H4 (cell line): ENCODE measurements at places on chromosomes 11 and 22.

DNA sequence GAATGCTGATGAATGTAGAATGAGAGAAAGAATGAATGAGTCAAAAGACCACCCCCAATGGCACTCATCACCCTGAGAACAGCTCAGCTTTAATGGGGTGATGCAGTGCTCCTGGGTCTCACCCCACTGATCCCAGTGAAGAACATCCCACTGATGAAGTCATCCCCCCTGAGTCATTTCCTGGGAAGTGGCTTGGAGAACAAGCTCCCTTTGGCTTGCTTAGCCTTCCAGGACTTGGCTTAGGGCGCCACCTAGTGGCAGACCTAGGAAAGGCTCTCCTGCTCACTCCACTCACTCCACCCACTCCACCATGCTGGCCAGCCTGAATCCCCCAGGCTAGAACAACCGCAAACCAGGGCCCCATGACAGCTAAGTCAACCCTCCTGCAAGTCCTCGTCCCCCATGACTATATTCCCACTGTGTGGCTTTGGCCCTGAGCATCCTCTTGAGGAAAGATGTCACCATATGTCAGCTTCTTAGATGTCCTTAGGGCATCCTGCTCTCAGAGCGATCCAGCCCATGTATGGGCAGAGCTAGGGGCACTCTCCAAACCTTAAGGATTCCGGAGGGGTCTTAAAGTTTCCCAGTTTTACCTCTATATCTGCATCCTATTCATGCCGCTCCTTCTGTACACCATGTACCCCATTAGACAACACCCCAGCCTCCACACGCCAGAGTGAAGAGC lies 17.8 kb upstream of the TMPRSS13 start:
- DNase-seq: peak; percentile 89

- no peak for DNase-seq
Observed at GRCh38 chr11:75677275-75677674, 8.4 kb upstream of the MAP6 start.

DNA sequence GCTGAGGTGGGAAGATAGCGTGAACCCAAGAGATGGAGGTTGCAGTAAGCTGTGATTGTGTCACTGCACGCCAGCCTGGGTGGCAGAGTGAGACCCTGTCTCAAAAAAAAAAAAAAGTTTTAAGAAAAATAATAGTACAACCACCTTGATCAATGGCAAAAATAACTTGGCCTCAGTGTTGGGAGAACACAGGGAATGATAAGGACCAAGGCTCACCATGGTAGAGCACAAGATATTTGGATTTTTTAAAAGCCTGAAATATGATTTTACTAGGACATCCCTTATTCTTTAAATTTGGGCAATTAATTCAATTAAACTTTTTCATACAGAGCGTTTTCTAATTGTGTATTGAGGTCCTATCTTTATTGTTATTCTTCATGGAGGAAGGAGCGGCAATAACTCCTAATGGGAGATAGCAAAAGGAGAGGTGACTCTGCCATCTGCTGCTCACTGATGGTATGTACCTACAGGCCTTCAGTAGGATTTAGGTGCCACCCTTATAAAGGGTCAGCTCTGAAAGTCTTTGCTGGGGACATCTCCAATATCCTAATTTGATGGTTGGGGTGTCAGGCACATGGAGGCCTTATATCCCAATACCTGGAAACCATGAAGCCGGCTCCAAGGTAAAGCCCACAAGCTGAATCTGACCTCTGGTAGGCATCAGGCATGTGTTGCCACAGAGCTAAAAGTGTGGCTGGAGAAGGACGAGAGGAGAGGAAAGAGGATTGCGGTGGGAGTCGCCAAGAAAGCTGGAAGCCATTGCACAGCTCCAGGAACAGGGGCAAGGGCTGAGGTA lies 21.9 kb upstream of the POLD3 start:
- peak; percentile 49 for DNase-seq

DNA sequence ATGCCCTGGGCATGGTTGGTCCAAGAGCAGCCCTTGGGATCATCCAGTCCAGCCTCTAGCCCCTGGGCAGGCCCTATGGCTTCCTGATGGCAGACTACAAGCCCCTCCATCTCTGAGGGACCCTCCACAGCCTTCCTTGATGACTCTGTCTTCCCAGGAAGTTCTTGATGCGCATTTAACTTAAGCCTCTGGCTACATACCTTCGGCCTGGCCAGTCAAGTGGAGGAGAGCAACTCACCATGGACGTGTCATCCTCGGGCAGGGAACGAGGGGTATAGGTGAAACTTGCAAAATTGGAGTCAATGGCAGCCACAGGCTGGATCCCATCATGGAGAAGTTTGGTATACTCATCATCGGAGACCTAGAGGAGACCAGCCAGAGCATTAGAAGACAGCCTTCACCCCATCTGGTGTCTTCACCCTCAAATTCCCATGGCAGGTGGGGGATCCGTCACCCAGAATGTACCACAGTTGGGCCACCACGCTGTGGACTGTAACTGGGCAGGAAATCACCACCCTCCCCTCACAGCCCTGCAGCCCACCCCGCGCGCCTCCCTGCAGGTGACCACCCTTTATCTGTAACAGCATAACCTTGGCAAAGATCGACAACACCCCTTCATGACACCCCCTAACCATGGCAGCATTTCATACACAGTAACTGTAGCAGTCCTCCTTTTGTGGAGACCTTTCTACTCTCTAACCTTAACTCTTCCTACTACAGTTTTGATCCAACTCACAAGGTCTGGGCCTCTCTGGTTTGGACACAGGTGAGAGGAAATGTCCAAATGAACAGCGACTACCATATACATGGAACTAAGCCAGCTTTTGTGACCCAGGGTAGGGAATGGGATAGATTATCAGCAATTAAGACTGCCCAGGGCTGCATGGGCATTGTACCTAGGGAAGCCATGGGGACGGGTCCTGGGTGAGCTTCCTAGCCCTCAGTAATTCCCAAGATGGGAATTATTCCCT lies 91.7 kb downstream of the PDE2A start:
- no peak for DNase-seq

DNA sequence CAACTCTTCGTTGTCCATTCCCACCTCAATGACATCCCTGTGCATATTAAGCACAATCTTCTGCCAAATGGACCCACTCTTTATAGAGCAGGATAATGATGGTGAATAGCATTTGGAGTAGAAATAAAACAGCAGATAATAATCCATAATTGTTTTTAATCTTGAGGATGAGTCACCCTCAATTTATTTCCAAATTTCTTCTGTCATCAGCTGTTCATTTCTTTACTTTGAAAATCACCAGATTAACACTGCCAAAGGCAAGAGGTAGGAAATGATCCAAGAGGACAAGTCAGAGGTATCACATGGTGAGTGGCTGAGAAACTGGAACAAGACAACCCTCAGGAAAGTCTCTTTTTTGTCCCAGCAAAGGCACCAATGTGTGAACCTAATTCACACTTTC lies 7.3 kb upstream of the AMBRA1 start:
- no peak for DNase-seq

DNA sequence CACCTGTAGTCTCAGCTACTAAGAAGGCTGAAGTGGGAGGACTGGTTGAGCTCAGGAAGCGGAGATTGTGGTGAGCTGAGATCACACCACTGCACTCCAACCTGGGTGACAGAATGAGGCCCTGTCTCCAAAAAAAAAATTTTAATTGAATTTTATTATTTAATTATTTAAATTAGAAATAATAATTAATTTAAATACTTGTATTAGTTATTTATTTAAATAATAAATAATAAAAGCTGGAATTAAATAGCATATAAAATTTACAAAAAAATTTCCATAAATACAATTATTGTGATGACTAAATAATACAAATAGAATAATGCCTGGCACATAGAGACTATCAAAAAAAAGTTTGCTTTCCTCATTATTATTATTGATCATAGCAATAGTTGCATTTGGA lies 371.5 kb downstream of the KCNA4 start:
- DNase-seq: no peak

DNA sequence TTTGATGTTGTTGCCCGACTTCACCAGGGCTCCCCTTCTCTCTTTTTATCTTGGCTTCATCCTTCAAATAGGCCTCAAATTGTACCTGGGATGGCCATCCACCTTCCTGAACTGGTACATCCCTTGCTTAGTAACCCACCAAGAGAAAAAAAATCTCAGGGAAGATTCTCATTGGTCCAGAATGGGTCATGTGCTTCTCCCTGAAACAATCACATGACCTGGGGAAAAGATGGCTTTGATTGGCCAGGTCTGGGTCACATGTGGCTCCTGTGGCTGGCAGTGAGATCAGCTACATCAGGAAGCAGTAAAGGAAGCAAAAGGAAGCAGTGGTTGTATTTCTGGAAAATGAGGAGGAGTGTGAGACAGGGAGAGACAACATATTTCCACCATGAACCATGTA lies 540.2 kb downstream of the MIAT start:
- DNase-seq: no peak

DNA sequence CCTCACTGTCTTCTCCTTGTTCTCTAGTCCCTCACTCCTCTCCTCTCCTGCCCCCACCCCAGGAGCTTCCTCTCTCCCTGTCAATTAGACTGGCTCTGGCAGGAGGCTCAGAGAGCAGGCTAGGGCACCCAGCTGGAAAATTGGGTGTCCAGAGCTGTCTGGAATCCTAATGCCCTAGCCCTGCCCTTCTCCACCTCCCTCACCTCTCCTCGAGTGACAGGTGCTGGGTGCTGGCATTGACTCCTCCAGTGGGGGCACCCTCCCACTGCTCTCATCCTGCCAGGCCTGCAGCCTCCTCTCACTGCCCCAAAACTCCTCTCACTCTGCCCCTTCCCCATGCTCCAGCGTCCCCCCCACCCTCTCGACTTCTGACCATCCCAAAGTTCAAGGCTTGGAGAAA lies 68.9 kb downstream of the CYTH4 start:
- no peak for DNase-seq

DNA sequence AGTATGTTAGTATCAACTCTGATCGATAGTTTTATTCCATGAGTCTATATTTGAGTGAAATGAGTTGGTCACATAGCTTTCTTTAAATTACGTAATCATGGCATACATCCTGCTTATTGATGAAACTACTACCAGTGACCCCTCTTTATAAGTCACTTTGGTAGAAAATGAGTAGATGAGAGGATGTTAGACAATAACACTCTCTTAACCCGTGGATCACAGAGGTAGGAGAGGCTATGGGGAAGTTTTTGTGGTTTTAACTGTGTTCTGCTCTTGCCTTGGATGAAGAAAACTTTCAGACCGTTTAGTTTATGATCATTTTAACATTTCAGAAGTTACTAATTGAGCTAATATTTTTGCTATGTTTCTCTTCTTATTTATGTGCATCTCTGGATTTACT lies 34.0 kb downstream of the TBCEL start:
- DNase-seq: no peak

- DNase-seq: no peak
Observed at GRCh38 chr11:34203377-34203871, 98.0 kb downstream of the NAT10 start.

DNA sequence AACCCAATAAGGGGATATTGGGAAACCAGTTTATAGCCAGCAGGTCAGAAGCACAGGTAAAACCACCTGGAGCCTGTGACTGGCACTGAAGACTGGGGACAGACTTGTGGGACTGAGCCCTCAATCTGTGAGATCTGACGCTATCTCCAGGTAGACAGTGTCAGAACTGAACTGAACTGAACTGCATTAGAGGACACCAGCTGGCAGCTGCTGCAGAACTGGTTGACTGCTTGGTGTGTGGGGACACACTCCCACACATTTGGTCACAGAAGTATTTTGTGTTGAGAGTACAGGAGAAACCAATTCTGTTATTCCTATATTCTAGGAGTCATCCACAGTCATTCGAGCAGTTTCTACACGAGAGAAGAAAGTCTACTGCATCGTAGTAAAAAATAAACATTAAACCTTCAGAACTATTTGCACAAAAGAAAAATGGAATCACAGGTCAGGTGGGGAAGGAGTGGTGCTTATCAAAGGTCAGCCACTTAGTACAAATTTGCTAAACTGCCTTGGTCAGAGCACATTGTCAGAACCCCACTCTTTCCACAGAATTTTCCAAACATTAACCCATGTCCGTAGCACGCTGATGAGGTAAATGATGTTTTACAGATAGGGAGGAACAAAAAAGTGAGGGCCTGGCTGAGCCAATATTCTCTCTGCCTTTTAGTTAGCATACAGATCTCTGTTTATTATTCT lies 77.2 kb downstream of the SIK3 start:
- no peak for DNase-seq

DNA sequence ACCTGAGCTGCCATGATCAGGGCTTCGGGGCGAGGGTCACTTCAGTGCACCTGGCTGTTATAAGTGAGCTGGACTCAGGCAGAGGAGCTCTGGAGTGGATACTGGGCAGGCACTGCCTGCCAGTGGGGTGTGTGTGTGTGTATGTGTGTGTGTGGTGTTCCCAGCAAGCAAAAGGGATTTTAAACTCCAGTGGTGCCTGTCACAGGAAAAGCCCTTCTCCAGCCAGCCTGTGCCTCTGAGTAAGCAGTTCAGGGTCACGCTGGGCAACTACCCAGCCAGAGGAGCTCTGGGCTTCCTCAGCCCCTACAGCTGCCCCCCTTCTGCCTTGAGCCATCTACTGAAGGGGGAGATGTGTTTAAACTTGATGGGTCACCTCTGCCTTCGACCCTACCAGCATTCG lies 109.0 kb downstream of the OSBP2 start:
- DNase-seq: no peak

DNA sequence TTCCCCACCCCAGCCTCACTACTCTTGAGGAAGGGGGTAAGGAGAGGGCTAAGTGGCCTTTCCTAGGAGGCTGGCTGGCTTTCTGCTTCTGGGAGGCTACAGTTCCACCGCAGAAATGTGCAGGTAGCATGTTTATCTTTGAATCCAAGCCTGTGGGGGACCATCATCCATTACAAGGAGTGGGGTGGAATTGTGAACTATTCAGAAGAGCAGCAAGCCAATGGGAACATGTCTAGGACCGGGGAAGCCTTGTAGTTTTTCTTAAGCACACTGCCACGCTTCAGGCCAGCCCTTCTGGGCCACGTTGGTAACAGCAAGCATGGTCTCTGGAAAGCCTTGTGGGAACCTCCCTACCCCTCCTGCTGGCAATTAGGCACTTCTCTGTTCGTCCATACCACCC lies 100.3 kb downstream of the AMOTL1 start:
- no peak for DNase-seq

GRCh38 chr11:66651016-66651415 lies 12.5 kb downstream of the RBM4 start:
- no peak for DNase-seq

DNA sequence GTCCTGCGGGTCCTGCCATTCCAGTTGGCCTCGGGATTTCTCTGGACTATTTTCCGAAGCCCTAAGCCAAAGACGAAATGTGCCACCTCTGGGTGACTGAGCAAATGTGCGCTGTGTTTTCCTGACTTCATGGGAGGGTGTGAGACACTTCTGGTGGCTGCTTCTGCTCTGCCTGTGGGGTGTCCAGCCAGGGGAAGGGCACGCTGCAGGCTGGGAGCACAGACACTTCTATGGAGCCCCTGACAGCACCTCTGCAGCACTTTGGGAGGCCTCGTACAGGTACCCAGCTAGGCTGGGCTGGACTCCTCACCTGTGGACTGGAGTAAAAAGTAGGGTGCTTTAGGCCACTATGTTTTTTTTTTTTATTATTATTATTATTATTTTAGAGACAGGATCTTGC lies 17.7 kb downstream of the TANGO2 start:
- no peak for DNase-seq

- DNase-seq: no peak
Observed at GRCh38 chr22:38151126-38151500, 30.5 kb downstream of the PLA2G6 start.
